ENCODE measurements at places on chromosomes 16 and 17.

DNA sequence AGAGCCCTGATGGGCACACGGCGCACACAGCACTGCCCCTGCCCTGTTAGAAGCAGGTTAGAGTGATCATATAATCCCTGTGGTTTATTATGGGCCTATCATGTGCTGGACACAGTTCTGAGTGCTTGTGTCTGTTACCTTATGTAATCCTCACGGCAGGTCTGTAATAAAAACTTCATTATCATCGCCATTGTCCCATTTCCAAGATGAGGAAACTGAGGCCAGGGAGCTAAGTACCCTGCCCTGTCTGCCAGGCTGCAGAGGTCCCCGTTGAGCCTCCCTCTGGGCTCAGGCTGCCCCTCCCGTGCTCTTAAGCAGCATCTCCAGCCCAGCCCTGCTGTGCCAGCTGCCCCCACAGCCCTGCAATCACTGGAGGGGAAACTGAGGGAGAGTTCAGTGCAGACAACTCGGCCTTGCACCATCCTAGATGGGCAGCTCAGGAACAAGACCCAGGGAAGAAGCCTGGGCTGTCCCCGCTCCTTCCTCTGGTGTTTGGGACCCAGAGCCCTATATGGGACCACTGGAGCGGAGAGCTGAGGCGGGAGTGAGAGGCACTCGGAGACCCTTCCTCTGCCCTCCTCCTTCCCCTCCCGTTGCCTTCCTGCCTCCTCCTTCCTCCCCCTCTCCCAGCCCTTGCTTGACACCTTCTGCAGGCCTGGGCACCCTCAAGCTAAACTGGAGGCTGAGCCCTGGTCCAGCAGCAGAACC lies 42.0 kb downstream of the WNT3 start:
- no peak for DNase-seq

DNA sequence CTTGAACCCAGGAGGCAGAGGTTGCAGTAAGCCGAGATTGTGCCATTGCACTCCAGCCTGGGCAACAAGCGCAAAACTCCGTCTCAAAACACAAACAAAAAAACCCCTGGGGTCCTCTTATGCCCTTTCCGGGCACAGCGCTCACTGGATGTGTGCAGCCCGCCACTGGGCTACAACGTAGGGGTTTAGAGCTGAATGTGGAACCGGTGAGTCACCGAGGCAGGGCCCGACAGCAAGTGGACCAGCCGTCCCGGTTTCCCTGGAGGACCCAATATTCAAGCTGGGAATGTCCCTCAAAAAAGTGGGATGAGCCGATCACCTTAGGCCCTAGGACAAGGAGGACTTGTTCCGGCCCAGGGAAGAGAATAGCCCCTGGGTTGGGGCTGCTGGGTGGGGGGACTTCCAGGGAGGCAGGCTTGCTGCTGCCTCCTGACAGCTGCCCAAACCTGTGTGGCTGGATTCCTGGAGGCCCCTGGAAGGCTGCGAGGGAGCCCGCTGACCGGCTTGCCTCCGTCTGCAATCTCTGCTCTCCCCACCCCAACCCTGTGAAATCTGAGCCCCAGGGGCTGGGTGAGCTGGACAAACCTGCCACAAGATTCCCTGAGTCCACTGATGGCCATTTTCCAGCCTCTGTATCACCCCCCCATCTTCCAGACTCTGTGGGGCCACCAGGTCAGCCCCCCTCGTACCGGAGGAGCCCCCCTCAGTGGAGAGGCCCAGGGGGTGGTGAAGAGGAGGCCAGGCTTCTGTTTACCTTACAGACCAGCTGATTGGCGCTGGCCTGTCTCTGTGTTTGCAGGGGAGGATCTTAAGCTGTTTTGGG lies 2.9 kb upstream of the CLDN9 start:
- DNase-seq = no peak

GRCh38 chr16:1592446-1592845 lies 19.4 kb downstream of the IFT140 start:
- no peak for DNase-seq

- DNase-seq = no peak
Measured at GRCh38 chr17:71850812-71851211, 270.0 kb upstream of the SOX9 start.

DNA sequence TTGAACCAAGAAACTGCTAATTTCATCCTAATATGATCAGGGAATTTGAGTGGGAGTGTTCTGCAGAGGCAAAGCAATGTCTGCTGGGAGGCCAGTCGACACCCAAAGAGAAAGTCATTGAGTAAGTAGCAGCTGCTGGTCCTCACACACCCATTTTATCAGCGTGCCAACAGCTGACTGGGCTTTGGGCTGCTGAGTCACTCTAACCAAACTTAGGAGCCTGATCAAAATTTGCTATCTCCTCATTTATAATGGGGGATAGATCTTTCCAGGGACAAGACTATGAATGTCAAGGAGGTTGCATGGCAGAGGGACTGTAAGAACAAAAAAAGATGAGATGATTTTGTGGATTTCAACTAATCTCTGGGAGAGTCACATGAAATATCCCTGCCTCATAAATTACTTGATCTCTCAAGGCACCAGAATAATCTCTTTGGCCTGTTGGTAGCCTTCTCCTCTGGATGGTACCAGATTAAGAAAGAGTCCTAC lies 32.9 kb downstream of the CPSF4L start:
- no peak for DNase-seq

DNA sequence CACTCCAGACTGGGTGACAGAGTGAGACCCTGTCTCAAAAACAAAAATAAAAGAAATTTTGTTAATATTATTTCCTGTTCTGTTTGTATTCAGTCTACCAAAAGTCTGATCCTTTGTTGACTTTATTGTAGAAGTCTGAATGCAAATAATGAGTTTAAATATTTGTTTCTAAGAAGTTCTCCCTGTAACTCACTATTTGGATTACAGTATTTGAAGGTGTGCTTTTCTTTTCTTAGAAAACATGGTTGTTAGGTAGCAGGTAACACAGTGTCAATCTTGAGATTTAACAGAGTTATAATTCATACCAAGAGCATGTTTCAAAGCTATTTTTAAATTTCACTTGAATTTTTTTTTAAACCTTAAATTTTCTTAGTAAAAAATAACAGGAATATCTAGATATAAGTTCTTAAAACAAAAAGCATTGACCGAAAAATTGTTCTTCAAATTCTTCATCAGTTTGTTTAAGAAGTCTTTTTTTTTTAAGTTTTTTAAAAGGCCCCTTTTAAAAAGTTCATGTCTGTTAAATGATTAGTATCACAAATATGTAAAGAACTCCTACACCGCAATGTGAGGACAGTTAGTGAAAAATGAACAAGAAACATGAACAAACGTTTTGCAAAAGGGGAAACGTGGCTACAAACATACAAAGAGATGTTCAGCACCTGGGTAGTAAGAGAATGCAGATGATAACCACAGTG lies 35.0 kb downstream of the GAN start:
- no peak for DNase-seq

GRCh38 chr17:75688209-75688825 lies 21.2 kb downstream of the SAP30BP start:
- DNase-seq = no peak

- DNase-seq = no peak
Measured at GRCh38 chr16:23527961-23528643, 17.8 kb upstream of the GGA2 start.

DNA sequence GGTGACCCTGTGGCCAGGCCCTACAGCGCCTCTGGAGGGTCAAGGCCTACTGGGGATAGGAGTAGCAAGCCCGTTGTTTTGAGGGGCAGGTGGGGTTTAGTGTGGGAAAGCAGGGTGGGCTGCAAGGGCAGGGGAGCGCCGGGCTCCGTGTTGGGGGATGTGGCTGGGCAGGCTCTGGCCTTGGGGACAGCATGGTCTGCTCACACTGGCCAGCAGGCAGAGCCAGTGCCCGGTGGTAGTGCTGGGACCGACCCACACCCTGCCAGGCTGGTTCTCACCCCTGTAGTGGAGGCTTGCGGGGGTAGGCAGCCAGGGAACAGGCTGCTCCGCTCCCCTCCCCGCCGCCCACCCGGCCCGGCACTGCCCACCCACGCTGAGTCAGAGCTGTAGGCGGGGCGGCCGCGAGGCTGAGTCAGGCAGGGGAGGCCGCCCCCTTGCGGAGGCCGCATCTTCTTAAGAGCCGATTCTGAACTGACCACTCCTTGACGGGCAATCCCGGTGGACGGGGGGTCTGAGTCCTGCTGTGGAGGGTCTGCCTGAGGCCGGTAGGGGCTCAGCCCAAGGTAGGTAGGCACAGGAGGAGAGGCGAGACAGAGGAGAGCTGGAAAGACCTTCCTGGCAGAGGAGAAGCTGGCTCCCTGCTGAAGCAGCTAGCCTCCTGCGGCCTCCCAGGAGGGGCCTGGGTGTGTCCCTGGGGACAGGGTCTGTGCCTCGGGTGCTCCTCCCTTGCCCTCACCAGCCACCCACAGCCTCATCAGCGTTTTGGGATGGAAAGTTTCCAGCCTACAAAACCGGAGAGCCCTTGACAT lies 62.4 kb downstream of the BAIAP2 start:
- no peak for DNase-seq

DNA sequence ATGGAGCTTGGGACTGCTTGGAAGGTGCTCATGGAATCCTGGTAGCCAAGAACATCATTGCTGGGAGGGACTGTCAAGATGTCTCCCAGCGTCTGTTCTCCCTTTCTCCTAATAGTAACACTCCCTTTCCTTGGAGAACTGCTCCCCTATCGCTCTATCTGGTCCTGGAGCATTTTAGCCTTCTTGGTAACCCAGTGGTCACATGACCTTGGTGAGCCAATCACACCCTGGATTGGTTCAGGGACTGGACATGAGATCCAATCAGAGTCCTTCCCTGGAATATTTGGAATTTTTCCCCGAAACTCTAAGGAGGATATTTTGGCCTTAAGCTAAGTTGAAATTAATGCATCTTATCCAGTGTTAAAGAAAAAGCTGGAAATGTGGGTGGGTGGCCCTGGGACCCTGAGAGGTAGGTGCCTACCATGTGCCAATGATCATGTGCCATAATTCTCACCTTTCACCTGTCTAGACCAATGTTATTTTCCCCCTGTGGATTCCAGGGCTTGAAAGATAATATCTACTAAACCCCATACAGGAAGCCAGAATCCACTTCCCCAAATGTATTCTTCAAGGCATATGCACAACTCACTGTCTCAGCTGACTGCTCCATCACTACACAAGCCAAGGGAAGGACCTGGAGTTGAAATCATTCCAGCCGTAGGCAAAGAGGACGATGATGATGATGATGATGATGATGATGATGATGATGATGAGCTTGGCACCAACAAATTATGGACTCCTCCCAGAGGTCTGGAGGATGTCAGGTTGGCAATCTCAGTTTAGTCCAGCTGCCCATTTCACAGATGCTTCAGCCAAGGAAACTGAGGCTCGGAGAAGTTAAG lies 193.2 kb downstream of the RAB11FIP4 start:
- no peak for DNase-seq

DNA sequence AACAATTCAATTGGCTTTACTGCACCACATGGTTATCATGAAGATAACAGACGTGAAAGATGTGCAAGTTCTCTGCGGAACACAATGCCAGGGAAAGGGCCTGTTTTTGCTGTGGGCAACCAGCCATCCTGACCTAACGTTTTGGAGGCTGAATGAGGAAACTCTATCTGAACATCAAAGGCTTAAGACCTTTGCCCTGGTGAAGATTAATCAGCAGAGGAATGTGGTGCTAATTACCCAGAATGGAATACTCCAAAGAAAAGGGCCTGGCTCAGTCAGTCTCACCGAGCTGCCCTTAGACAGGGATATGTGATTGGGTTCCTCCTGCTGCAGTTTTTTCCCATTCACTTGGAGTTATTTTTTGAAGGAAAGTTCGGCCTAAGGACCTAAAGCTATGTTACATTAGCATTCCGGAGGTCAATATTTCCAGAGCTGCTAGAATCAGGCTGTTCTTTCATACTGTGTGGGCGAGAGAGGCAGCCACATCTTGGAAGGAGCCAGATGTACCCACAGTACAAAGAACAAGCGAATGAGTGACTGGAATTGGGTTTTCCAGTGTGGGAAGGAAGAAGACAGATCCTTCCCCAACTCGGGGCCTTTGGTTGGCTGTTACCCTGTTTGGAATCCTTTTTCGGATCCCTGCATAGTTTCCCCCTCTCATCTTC lies 15.5 kb downstream of the ASIC2 start:
- DNase-seq = no peak

DNA sequence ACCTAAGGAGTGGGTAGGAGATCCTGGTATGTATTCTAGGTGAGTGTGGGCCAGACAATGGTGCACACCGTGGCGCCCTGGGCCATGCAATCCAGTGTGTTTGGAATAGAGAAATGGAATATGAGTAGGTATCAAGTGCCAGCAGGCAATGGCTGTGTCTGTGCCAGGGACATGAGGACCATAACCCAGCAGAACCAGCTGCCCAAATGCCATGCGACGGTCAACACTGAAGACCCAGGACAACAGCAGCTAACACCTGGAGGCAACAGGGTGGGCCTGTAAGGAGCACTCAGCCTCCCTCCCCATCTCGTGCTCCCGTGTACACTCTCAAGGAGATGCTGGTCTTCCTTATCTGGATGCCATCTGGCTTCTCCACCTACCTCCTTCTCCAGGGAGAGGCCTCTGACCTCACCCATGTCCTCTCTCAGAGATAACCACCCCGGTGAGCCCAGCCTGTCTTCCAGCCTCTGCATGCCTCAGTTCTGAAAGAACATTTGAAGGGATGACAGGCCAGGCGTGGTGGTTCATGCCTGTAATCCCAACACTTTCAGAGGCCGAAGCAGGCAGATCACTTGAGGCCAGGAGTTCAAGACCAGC lies 750 bp upstream of the GSDMB start:
- no peak for DNase-seq

GRCh38 chr17:44002141-44002848 lies 2.1 kb upstream of the NAGS start:
- DNase-seq = no peak

- no peak for DNase-seq
Measured at GRCh38 chr16:86367291-86368072, 142.8 kb upstream of the FOXF1 start.

DNA sequence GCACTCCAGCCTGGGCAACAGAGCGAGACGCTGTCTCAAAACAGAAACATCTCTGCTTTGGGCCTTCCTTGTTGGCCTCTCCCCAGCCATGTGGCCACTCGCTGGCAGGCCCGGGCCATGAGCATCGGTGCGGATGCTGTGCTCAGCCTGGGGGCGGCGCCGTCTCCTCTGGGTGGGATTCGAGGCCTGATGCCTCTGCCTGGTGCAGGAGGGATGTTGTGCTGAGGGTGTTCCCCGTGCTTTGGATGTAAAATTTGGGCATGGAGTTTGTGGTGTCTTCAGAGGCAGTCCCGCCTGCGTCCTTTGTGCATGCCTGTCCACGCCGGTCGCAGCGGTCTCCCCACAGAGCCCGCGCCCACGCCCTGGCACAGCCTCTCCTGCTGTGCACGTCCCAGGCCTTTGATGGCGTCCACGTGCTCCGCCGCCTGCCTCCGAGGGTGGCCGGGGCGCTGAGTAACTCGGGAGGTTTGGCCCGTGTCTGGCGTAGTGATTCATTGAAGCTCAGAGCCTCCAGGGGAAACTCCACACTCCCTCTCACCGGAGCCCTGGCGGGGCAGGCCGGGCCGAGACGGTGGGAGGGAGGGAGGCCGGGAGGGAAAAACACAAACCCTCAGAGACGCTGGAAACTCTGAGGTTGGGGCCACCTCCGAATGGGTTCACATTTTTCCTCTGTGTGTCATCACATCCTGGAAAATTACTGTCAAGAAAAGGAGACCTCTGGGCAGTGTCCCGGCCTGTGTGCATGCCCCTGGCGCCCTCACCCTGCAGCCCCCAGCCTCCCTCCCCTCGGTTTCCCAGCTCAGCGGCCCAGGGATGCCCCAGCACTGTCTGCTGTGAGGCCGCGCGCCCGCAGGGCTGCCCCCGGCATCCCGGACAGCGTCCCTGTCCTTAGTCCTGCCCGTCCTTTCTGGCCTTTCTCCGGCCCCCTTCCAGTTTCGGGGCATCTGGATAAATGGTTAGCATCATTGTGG lies 19.0 kb downstream of the CENPX start:
- no peak for DNase-seq

Measured in NCI-H2081 treated with DMSO at 0.1 percent for 48 hours (cell line).